GM18507 (cell line): ENCODE measurements at places on chromosomes 6 and 20.

- DNase-seq: no peak
Measured at GRCh38 chr6:88499845-88500699, 333.9 kb upstream of the CNR1 start.

DNA sequence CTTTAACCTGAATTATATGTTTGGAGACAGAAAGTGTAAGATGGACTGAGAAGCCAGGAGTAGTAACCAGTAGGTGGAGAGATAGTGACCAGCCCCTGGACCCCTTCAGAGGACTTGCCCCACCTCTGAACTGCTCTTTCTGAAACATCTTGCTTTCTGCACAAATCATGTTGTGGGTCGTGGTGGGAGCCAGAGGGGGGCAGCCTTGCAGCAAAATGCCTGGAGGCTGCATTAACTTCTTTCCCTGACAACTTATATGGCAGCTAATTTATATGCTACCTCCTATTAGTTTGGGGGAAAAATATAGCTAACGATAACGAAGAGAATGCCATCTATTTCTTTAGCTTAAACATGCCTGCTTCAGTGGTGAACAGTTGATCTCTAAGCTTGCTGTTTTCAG lies 859.8 kb downstream of the MAFB start:
- DNase-seq: no peak

- no peak for DNase-seq
Measured at GRCh38 chr20:50625986-50626677, 65.2 kb downstream of the RIPOR3 start.

- DNase-seq: no peak
Measured at GRCh38 chr6:125446011-125446410, 144.2 kb upstream of the HDDC2 start.

DNA sequence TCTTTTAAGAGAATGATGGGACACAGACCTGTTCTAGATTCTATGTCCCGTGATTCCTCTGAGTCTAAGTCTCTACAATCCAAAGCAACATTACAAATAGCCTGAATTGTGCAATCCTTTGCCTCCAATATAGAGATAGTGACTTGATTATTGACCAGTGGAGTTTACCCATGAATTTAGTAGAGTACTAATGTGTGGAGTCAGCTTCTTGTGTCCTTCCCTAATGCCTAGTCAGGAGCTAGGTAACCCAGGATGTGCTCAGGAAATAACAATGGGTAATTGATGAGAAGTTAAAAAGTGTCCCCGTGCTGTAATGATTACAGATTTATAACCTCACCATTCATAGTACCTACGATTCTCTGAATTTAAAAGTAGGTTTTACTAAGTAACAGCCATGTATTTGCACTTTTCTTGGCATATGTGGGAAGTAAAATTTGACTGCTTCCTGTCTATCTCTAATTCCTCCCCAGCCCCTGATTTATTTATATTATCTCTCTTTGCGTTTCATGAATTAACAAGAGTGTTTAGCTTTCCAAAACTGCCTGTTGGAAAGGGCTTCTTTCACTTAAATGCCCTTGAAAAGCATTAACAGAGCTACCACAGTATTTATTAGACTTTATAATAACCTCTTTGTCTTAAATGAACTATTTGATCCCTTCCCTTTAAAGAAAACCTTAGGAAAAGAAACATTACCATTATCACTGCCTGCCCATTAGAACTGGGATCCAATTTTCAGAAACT lies 30.5 kb downstream of the NEDD9 start:
- DNase-seq: no peak

GRCh38 chr6:25192590-25193459 lies 86.3 kb upstream of the CARMIL1 start:
- no peak for DNase-seq

DNA sequence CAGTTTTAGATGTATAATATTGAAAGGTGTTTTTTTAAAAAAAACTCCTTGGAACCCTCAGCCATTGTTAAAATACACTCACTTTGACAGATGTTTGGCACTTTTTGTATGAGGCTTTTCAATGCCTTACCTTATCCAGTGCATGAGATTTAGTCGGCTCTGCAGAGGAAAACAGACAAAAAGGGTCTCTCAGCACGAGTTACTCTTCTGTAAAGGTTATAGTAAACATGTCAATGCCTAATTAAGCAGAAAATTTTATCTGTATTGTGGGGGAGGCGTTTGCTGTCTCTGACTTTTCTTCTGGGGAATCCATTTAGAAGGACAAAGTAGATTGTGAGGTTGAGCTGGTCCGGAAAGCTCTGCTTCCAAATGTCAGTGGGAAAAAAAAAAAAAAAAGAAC lies 278.3 kb downstream of the TSHZ2 start:
- DNase-seq: no peak

DNA sequence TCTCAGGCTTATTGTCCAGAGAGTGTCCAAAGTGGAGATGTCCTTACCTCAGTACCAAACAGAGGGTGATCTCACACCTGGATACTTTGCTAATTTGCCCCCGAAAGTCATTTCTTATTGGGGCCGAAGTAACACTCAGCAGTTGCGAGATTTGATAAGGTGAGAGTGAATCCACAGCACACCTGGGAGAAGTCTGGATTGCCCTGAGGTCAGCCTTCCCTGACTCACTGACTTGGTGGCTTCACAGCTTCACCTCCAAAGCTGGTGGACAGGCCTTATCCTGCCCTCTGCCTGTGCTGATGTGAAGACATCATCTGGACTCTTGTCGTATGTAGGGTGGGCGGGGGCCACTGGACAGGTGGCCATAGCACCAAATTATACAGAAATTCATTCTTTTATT lies 101.9 kb upstream of the ARMC2 start:
- no peak for DNase-seq
